ENCODE measurements at places on chromosomes 12 and 14. TPM values are rescaled to one million over a fixed set of nuclear protein-coding genes. Genes with fewer than 3 reads are reported as not detected.

Gene MMP19
- polyA plus RNA-seq = 4.3 TPM

Gene COL2A1
- 0.04 TPM for polyA plus RNA-seq

Gene TFCP2
- polyA plus RNA-seq = 6.7 TPM

- H3K4me1 ChIP-seq = peaks cover 2% of the 10 kb centered on the region
- no peak within 1 kb of the TSS for H3K27ac ChIP-seq
- peak within 1 kb of the TSS; percentile 38 for H3K4me3 ChIP-seq
- no peaks in the 10 kb centered on the region for H3K27me3 ChIP-seq
- no peaks in the 10 kb centered on the region for H3K36me3 ChIP-seq
- peak; percentile 64 for DNase-seq
Observed at GRCh38 chr12:6950811-6951540, at the start of gene PTPN6. PTPN6 (plus strand) TSS chr12:6951356; CDS start chr12:6951513, 157 bp downstream.

Gene RBP5
- 7.8 TPM for polyA plus RNA-seq

Gene LPAR5
- 0.19 TPM for polyA plus RNA-seq

Gene GYS2
- not detected for polyA plus RNA-seq

Gene PZP
- 0.38 TPM for polyA plus RNA-seq

- DNase-seq = no peak
- no peak overlapping the region for H3K4me3 ChIP-seq
- no peaks in the 10 kb centered on the region for H3K4me1 ChIP-seq
- no peak overlapping the region for H3K27ac ChIP-seq
- no peaks in the 10 kb centered on the region for H3K36me3 ChIP-seq
Observed at GRCh38 chr12:91914701-91915100, 230.9 kb downstream of the BTG1 start.

Gene RIN3
- polyA plus RNA-seq = 2.2 TPM

DNA sequence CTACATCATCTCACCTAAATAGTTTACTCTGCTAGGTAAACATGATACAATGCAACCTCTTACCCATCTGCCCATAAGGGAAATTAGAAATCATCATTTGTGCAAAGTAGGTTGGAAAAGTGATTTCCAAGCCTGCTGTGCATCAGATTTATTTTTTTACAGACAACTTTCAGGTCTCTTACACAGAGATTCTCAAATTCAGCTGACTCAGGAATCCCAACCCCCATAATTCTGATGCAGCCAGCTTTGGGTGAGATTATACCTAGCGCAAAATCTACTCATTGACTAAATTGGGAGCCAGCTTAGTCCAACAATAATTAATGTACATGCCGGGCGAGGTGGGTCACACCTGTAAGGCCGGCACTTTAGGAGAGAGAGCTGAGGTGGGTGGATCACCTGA lies 8.5 kb downstream of the SLC2A3 start:
- DNase-seq = no peak
- no peaks in the 10 kb centered on the region for H3K27me3 ChIP-seq
- no peaks in the 10 kb centered on the region for H3K36me3 ChIP-seq
- no peak overlapping the region for H3K27ac ChIP-seq
- H3K4me3 ChIP-seq = no peak overlapping the region

GRCh38 chr12:91053951-91054715 lies 3.7 kb downstream of the KERA start:
- H3K36me3 ChIP-seq = no peaks in the 10 kb centered on the region
- H3K4me1 ChIP-seq = no peaks in the 10 kb centered on the region
- H3K27me3 ChIP-seq = no peaks in the 10 kb centered on the region
- H3K27ac ChIP-seq = no peak overlapping the region

Gene GDF11
- 1.7 TPM for polyA plus RNA-seq

GRCh38 chr12:54282949-54283593 lies 2.5 kb downstream of the HNRNPA1 start:
- DNase-seq = no peak
- peaks cover 24% of the 10 kb centered on the region for H3K4me1 ChIP-seq
- no peaks in the 10 kb centered on the region for H3K27me3 ChIP-seq

- H3K27me3 ChIP-seq = no peaks in the 10 kb centered on the region
- H3K36me3 ChIP-seq = no peaks in the 10 kb centered on the region
- H3K4me3 ChIP-seq = peak overlapping the region; percentile 86
- no peak overlapping the region for H3K27ac ChIP-seq
- DNase-seq = peak; percentile 77
- H3K4me1 ChIP-seq = no peaks in the 10 kb centered on the region
Observed at GRCh38 chr12:132560364-132560613, 50.1 kb downstream of the LRCOL1 start.

Gene TSPAN19
- polyA plus RNA-seq = 0.57 TPM

GRCh38 chr12:98053202-98053601 lies 462.2 kb upstream of the TMPO start:
- H3K4me1 ChIP-seq = no peaks in the 10 kb centered on the region
- H3K36me3 ChIP-seq = no peaks in the 10 kb centered on the region
- no peak overlapping the region for H3K27ac ChIP-seq
- no peak for DNase-seq
- H3K27me3 ChIP-seq = no peaks in the 10 kb centered on the region

Gene TTC9
- polyA plus RNA-seq = 0.84 TPM

- H3K4me1 ChIP-seq = no peaks in the 10 kb centered on the region
- H3K27me3 ChIP-seq = no peaks in the 10 kb centered on the region
- H3K4me3 ChIP-seq = no peak overlapping the region
- H3K27ac ChIP-seq = no peak overlapping the region
- no peak for DNase-seq
Observed at GRCh38 chr12:72084061-72084460, 145.4 kb downstream of the TPH2 start.

Gene GZMH
- 0.21 TPM for polyA plus RNA-seq

Gene CCDC198
- 130 TPM for polyA plus RNA-seq

GRCh38 chr14:25042362-25043299 lies 7.3 kb downstream of the STXBP6 start:
- no peak overlapping the region for H3K27ac ChIP-seq
- DNase-seq = no peak
- no peaks in the 10 kb centered on the region for H3K27me3 ChIP-seq
- peaks cover 39% of the 10 kb centered on the region for H3K4me1 ChIP-seq
- H3K4me3 ChIP-seq = no peak overlapping the region

DNA sequence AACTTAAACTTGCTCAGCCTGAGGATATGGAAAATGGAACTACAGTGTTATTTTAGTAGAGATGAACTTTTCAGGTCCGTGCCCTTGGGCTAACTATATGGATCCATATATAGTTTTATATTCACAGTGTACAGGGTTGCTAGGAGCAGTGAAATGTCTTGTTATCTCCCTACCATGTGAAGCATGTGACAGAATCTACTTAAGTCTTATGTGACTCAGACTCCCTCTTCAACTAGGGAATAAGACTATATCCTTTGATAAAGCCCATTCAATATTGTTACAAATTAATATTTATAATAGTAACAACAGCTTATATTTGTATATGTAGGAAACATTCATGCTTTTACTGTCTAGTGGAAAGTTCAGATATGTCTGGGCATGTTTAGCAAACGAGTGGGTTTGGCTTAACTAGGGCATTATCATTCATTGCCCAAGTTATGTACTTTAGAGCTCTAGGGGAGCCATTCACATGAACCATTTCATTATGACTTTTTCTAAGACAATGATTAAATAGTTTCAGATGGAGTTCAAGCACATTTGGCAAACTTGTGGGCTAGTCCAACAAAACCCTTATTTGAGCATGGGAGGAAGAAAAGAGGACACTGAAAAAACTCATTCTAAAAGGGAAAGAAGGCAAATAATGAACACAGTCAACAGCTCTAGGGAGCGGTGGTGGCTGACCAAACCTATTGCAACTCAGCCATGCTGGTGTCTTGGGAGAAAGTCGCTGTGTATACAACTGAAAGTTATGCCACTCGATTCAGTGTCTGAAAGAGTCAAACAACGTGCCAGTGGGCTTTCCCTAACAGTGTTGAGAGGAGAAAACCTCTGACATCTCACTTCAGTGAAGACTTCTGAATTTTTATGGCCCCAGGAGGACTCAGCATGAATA lies 305.9 kb upstream of the G2E3 start:
- H3K4me3 ChIP-seq = no peak overlapping the region
- no peaks in the 10 kb centered on the region for H3K36me3 ChIP-seq
- peaks cover 4% of the 10 kb centered on the region for H3K4me1 ChIP-seq
- DNase-seq = no peak

DNA sequence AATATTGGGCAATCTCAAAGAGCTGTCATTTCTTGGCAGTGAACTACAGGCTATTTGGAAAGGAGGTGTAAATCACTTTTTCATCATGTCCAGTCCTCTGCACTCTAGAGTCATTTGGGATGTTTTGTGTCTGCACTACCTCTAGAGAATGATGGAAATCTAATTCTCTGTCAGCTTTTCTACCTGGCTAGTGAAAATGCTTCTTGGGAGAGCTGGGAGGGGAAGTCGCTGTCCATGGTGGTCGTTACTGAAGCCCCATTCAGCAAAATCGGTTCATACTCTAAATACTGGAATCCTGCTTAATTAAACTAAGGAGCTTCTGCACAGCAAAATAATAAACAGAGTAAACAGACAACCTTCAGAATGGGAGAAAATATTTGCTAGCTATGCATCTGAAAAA lies 251.8 kb downstream of the APAF1 start:
- no peaks in the 10 kb centered on the region for H3K36me3 ChIP-seq
- DNase-seq = no peak
- peaks cover 15% of the 10 kb centered on the region for H3K27me3 ChIP-seq
- no peak overlapping the region for H3K4me3 ChIP-seq

DNA sequence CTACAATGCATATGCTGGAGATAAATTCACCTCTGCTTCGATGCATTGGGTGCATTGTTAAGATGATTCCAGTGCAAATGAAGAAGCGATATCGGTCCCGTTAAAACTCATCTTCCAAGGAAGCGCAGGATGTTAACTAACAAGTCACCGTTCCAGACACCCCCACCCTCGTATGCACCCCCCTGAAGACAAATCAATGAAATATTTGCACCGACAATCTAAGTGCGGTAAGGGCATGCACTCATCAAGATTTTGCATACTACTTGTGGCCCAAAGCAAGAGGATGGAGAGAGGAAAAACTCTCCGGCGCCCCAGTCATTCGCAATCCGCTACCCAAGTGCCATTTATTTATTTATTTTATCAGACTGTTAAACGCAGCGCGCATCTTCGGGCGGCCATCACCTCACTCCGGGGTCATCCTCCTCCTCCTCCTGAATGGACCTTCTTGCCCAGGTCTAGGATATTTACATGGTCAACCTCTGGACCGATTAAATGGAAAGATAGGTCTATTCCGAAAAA lies 1.2 kb downstream of the NOVA1 start:
- H3K4me3 ChIP-seq = peak overlapping the region; percentile 8
- H3K27ac ChIP-seq = no peak overlapping the region
- no peak for DNase-seq
- H3K36me3 ChIP-seq = no peaks in the 10 kb centered on the region
- H3K4me1 ChIP-seq = no peaks in the 10 kb centered on the region
- H3K27me3 ChIP-seq = no peaks in the 10 kb centered on the region

GRCh38 chr14:33631441-33631840 lies 319.4 kb downstream of the EGLN3 start:
- H3K4me3 ChIP-seq = no peak overlapping the region
- DNase-seq = no peak
- H3K27ac ChIP-seq = no peak overlapping the region
- no peaks in the 10 kb centered on the region for H3K4me1 ChIP-seq

GRCh38 chr14:104874571-104875411 lies 9.7 kb downstream of the CEP170B start:
- H3K4me1 ChIP-seq = no peaks in the 10 kb centered on the region
- no peak for DNase-seq
- no peaks in the 10 kb centered on the region for H3K36me3 ChIP-seq
- H3K27me3 ChIP-seq = no peaks in the 10 kb centered on the region
- no peak overlapping the region for H3K27ac ChIP-seq

GRCh38 chr12:61487728-61488127 lies 772.5 kb upstream of the USP15 start:
- no peak for DNase-seq
- H3K4me1 ChIP-seq = no peaks in the 10 kb centered on the region
- H3K4me3 ChIP-seq = no peak overlapping the region

- no peaks in the 10 kb centered on the region for H3K4me1 ChIP-seq
- H3K27ac ChIP-seq = no peak overlapping the region
- no peaks in the 10 kb centered on the region for H3K36me3 ChIP-seq
- H3K27me3 ChIP-seq = no peaks in the 10 kb centered on the region
Observed at GRCh38 chr12:5571115-5571514, 139.2 kb downstream of the NTF3 start.

DNA sequence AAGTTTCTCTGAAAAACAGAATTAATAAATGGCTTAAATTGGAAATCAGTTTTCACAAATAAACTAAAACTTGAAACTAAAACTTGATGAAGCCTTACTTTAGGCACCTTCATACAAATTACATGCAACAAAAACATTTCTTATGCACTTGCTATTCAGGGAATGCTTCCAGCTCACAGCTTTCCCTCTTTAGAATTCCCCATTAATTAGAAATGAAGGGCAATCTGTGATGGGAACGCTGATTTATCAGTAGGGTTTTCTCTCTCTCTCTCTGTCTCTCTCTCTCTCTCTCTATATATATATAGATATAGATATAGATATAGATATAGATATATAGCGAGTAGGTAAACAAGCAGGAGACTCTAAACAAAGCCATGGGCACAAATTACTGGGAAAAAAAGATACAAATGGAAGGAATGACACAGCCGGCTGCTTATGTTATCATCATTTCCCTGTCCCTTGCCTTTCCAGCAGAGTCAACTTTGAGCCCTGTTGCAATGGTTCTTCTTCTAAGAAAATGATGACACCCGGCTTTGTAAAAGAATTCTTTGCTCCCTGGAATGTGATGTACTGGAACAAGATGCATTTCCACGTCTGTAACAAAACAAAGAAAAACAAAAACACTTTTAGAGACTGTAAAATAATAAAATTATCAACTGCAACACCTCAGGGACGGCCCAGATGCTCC lies 1121.6 kb upstream of the TMEM132C start:
- peak overlapping the region; percentile 31 for H3K4me3 ChIP-seq
- no peak overlapping the region for H3K27ac ChIP-seq
- no peaks in the 10 kb centered on the region for H3K4me1 ChIP-seq
- no peak for DNase-seq
- no peaks in the 10 kb centered on the region for H3K27me3 ChIP-seq

DNA sequence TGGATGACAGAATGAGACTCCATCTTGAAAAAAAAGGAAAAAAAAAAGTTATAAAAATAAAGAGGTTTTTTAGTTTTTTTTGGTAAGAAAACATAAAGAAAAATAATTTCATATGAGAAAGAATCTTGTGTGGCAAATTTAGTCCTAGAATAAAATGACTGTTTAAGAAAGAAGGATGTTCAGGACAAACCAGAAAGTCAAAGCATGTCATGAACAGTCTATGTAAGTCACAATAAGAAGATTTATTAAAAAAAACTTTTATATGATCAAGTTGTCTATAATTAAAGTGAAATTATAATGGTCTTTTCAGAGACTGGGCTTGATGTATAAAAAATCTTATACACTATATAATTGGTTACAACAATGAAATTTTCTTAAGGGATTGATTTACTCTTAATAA lies 68.1 kb upstream of the HECTD1 start:
- H3K27me3 ChIP-seq = no peaks in the 10 kb centered on the region
- no peak for DNase-seq
- no peak overlapping the region for H3K27ac ChIP-seq
- H3K4me3 ChIP-seq = no peak overlapping the region
- H3K36me3 ChIP-seq = no peaks in the 10 kb centered on the region

GRCh38 chr14:106377432-106377831 lies 851.0 kb downstream of the TMEM121 start:
- H3K27me3 ChIP-seq = peaks cover 15% of the 10 kb centered on the region
- H3K36me3 ChIP-seq = no peaks in the 10 kb centered on the region
- H3K4me3 ChIP-seq = no peak overlapping the region
- no peak overlapping the region for H3K27ac ChIP-seq

All from pancreas (tissue), 10 donors.